IPS DF 19.7 (cell line): ENCODE measurements at places on chromosomes 7 and 10.

DNA sequence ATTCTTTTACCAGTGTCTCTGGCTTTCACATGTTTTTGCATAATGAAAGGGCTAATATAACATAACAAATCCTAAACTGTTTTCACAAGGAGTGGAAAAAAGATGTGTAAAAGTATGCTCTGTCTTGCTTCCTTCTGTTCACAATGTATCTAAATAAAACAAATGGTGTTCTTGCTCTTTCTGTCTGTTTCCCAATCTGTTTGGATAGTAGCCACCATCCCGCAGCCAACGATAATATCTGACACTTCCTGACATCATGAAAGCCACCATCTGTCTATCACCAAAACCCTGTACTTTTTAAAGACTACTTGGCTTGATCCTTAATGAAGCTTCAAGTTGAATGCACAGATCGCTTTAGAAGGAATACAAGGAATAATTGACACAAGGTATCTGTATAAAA is 246.2 kb downstream of the ETV1 start:
- DNase-seq: no peak

GRCh38 chr10:24209946-24210491 is 1.1 kb downstream of the KIAA1217 start:
- DNase-seq: no peak

GRCh38 chr10:9608602-9609001 is 1409.1 kb upstream of the CELF2 start:
- no peak for DNase-seq

DNA sequence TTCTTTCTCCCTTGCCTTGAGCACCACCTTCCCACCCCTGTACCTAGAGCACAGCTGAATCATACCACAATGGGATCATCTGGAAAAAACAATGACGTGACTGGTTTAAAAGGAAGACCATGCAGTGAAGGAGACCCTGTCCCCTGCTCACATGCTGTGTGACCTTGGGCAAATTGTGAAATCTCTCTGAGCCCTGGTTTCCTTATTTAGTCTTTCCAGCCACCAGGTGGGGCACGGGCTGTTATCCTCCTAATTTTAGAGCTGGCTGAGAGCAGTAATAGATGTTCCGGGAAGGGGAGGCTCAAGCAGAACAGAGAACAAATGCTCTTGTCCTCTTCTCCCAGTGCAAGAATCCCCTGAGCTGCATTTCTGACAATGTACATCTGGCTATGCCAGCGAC is 198.3 kb downstream of the RPS24 start:
- DNase-seq: no peak

DNA sequence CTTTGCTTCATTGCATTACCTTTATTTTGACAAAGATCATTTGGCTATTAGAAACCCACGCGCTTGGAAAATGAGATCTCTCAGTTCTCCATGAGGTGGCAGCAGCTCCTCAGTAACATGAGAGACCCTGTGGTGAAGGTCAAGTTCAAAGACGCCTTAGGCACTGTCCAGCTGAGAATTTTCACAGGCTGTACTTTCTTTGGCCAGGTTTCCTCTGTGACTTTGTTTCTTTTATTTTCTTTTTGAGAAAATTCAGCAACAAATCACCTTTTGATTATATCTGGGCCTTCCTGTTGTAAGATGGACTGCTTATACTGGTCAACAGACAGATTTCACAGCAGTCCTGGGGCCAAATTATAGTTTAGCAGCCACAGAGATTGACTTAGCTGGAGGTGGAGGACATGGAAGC is 54.5 kb downstream of the RAB18 start:
- peak; percentile 28 for DNase-seq

DNA sequence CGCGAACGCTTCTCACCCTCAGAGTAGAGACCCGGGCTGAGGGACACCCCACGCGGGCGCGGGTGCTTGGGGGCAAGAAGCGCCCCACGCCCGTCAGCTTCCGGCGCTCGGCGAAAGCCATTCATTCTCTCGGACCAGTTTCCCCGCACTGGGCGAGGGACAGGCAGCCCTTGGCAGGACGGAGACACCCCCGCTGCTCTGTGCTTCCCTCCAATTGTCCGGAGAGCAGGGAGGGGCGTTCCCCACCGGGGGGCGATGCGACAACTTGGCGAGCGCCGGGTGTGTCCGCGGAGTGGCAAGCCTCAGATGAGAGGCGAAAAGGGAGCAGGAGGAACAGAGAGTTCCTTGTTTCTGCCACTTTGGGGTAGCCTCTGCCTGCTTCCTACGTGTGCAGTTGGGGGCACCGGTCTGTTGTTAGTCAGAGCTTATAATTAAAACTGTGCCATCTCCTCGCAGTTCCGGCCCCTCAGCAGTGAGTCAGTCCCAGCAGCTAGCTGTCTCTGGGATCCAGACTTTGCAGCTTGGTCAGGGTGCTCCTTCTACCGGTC is 1.7 kb downstream of the GPR158 start:
- DNase-seq: no peak

GRCh38 chr7:65454469-65454868 is 80.8 kb downstream of the ZNF92 start:
- DNase-seq: no peak

- no peak for DNase-seq
Observed at GRCh38 chr7:158811461-158811860, 17.8 kb downstream of the ESYT2 start.

DNA sequence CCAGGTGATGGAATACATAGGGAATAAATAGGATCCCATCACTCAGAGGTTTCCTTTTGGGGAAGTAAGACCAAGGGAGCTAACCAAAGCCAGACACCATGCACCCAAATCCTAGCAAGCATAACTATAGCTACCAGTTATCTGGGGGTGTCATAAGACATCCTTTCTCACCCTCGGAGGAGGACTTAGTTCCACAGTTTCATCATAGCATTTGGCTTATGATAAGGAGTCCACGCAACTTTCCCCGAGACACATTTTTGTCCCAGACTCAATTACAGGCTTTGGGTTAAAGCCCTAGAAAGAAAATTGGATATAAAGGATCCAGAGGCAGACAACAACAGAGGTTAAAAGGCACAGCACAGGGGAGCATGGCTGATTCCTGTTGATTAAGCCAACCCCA is 442.9 kb downstream of the HTR7 start:
- no peak for DNase-seq
